ENCODE measurements at places on chromosomes 12 and 14. TPM values are rescaled to one million over a fixed set of nuclear protein-coding genes. Genes with fewer than 3 reads are reported as not detected.

DNA sequence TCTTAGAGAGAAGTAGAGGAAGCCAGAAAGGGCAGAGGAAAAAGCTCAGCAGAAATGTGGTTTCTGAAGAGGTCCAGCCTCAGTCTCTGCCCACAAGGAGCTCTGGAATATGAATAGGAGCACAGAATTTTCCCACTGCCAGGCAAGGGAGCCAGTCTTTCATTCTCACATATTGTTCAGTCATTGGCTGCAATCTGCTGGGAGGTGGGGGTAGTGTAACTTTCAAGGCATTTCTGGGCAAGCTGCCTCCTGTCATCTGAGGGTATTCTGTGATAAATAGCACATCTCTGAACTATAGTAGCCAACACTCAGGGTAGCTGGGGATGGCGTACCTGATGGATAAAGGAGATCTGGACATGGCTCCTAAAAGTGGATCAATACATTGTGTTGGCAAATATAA lies 127.2 kb downstream of the LRRK2 start:
- DNase-seq: no peak

DNA sequence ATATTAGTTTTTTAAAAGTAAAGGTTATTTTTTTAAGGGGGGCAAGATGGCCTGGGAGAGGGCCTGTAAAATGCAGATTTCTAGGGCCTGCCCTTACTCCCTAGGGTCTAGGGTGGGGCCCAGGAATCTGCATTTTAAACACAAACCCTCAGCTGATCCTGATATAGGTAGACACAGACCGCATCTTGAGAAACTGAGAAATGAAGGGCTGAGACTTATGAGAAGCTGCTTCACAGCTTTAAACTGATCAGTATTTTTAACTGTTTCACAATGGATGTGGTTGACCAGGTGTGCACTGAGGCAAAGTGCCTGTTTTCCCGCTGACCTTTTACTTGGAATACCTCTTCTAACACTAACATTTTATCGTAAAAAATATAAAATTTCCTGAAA lies 84.0 kb downstream of the CCDC88C start:
- no peak for DNase-seq

- no peak for DNase-seq
These were observed 96.8 kb downstream of the TTLL5 start for GRCh38 chr14:75757644-75758402.

Gene GZMH
- not detected for total RNA-seq

Gene ADAMTS20
- total RNA-seq: 0.17 TPM
